ENCODE measurements at places on chromosomes 2 and 18.

- no peak overlapping the region for H3K27ac ChIP-seq
- H3K4me1 ChIP-seq, result no peaks in the 10 kb centered on the region
- H3K4me3 ChIP-seq, result no peak overlapping the region
- H3K36me3 ChIP-seq, result no peaks in the 10 kb centered on the region
- H3K27me3 ChIP-seq, result peaks cover 8% of the 10 kb centered on the region
Measured at GRCh38 chr2:11495844-11496681, 30.1 kb upstream of the E2F6 start.

- H3K4me3 ChIP-seq, result no peak overlapping the region
- DNase-seq, result no peak
- no peaks in the 10 kb centered on the region for H3K36me3 ChIP-seq
- no peak overlapping the region for H3K27ac ChIP-seq
- H3K4me1 ChIP-seq, result peaks cover 6% of the 10 kb centered on the region
Measured at GRCh38 chr18:45571714-45572113, 43.6 kb upstream of the SLC14A2 start.

DNA sequence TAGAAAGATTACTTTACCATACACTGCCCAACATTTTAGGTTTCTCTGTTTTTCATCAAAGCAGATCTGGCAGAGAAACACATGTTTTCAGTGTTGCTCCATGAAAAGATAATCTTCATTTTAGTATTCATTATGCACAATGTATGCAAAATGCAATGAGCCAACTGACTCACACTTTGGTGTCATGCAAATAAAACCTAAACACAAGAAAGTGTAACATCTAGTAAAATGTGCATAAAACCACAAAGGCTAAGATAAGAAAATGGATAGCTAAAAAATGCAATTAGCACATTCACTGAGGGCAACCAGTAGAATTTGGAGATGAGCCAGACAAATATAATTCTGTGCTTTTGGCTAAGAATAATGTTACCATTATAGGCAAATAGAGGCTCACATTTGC, 203.5 kb upstream of the UBE2E3 start:
- no peaks in the 10 kb centered on the region for H3K36me3 ChIP-seq
- no peak overlapping the region for H3K27ac ChIP-seq
- no peaks in the 10 kb centered on the region for H3K27me3 ChIP-seq
- no peaks in the 10 kb centered on the region for H3K4me1 ChIP-seq
- DNase-seq, result no peak

DNA sequence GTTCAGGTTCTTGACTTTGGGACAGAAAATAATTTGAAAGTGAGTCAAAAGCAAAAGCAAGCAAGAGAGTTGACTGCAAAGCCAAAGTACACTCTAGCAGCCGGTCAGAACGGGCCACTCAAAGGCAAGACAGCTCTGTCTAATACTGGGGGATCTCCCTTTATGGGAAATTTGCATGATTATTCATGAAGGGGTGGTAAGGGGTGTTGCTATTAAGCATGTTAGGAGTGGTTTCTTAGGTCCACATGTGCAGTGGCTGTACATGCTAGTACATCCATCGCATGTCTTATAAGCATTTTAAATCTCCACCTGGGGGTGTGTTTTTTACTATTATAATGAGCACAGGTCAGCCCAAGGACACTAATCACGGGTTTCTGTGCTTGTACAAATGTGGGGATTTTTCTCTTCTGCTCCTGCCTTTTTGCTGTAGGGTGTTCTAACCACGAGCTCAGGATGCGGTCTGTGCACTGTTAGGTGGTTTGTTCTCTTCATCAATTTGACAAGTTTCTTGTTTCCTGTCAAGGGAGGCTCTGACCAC, 60.2 kb upstream of the SPP2 start:
- no peak overlapping the region for H3K27ac ChIP-seq
- no peak for DNase-seq
- no peaks in the 10 kb centered on the region for H3K27me3 ChIP-seq
- no peaks in the 10 kb centered on the region for H3K36me3 ChIP-seq
- no peak overlapping the region for H3K4me3 ChIP-seq

DNA sequence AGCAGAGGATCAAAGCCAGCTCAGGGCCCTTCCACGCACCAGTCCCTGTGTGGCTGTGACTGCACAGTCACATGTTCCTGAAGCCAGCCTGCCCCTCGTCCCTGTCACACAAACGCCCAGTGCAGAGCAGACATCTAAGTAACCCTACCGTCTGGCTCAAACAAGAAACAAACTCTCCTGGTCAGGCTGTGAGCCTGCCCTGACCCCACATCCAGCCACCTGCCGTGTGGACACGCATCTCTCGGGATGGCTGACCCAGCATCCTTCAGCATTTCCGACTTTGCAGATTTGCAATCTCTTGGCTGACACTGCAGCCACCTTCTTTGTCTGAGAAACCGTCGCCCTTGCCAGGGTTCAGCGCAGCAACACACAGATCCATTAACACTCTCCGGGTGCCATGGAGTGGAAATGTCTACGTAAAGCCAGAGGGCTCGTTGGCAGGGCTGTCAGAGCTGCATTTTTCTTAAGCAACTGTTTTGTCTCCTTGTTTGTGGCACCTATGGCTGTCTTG, 82.3 kb upstream of the ASAP2 start:
- H3K36me3 ChIP-seq, result no peaks in the 10 kb centered on the region
- no peak overlapping the region for H3K4me3 ChIP-seq
- H3K27ac ChIP-seq, result no peak overlapping the region
- DNase-seq, result no peak

GRCh38 chr2:70708376-70709199, 59.4 kb downstream of the ADD2 start:
- no peaks in the 10 kb centered on the region for H3K4me1 ChIP-seq
- H3K4me3 ChIP-seq, result no peak overlapping the region
- H3K27ac ChIP-seq, result no peak overlapping the region
- peaks cover 3% of the 10 kb centered on the region for H3K27me3 ChIP-seq
- H3K36me3 ChIP-seq, result no peaks in the 10 kb centered on the region

DNA sequence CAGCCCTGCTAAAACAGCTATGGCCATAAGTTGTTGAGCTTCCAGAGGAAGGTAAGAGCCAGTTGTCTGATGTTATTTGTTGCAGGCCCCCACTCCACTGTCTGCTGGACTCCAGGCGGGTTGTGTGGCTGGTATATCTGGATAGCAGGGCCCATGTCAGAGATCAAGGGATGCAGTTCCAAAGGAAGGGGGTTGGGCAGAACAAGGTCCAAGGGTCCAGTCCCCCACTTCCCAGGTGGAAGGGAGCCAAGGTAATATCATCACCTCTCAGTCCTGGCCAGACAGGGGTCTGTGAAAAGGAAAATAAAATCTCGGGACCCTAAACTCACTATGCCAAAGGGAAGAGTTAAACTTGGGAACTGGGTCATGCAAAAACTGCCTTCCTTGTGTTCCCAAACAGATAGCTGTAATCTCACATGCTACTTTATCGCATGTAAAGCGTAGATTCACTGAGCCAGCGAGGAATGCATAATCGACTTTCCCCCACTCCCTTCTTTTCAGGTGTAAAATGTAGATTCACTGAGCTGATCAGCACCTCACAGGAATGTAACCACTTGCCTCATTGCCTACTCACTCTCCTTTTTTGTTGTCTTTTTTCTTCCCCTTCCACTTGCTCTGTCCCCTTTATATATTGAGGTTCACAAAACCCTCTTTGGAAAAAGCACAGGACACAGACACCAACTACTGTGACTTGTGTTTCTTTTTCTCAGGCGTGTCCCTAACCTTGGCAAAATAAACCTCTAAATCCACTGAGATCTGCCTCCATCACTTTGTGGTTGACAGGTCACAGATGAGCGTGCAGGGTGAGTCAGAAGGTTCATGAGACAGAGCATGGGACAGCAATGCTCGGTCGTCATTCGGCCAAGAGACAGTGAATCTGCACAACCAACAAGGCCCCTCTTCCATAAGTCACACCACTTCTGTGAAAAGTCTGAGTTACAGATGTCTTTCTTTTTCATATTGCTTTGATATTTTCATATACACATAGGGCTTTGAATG, 255.3 kb upstream of the SIX2 start:
- H3K27me3 ChIP-seq, result peaks cover 26% of the 10 kb centered on the region
- H3K4me1 ChIP-seq, result no peaks in the 10 kb centered on the region
- H3K36me3 ChIP-seq, result no peaks in the 10 kb centered on the region
- no peak overlapping the region for H3K27ac ChIP-seq
- H3K4me3 ChIP-seq, result no peak overlapping the region

GRCh38 chr18:26656431-26656943, 108.1 kb upstream of the KCTD1 start:
- peaks cover 21% of the 10 kb centered on the region for H3K4me1 ChIP-seq
- peak overlapping the region; percentile 38 for H3K4me3 ChIP-seq
- H3K27me3 ChIP-seq, result peaks cover 43% of the 10 kb centered on the region
- no peak for DNase-seq
- H3K27ac ChIP-seq, result no peak overlapping the region
- H3K36me3 ChIP-seq, result no peaks in the 10 kb centered on the region

DNA sequence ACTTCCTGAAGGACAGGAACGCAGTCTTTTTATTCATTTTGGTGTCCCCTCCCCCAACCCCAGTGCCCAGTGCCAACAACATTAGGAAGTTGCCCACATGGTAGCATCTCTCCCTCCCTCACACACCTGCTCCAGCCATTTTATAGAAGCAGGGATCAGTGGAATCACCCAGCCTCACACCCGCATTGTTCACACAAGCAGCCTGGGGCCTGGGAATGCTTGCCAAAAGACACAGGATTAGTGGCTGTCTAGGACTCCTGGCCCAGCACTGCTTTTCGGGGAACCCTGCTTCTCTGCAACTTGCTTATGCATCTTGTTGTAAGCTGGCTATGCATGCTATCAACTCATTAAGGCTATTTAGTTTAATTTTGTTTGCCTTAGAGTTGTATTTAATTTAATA, 17.9 kb downstream of the TMEM37 start:
- H3K36me3 ChIP-seq, result no peaks in the 10 kb centered on the region
- no peak for DNase-seq
- no peak overlapping the region for H3K27ac ChIP-seq
- no peaks in the 10 kb centered on the region for H3K4me1 ChIP-seq
- no peak overlapping the region for H3K4me3 ChIP-seq

DNA sequence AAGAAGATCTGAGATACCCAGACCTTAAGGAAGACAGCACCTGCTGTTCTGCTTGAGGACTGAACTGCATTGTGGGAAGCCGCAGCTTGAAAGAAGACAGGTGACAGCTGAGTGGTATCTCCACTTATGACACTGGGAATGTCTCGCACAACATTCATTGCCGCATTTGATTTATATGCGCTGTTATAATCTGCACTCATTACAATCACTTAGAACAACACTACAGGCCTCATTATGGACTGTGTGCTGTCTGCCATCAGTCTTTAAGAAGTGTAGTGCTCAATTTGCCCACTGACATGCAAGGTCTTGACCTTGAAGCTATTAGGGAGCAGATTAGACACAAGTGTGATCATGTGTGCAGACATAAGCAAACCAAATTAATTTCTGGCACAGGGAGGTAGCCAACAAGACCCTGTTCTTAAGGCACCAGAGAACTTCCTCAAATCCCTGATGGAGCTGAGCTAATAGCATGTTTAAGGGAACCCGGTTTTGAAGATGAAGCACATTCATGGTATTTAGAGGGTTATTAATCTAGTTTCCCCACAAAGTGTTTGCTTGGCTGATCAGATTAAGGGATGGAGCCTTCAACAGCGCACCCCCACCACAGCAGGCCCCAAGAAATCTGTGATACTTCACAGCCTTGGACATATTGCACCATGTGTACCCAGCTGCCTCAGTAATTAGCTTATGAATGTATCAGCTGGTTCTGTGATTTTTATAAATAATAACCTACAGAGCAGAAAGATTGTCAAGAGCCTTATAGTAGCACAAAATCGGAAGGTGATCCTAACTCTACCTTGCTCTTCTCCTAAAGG, 146.8 kb downstream of the SATB2 start:
- no peaks in the 10 kb centered on the region for H3K4me1 ChIP-seq
- no peak overlapping the region for H3K27ac ChIP-seq
- no peak for DNase-seq
- no peak overlapping the region for H3K4me3 ChIP-seq
- H3K36me3 ChIP-seq, result no peaks in the 10 kb centered on the region

GRCh38 chr2:239322416-239323086, 78.3 kb downstream of the HDAC4 start:
- H3K27me3 ChIP-seq, result no peaks in the 10 kb centered on the region
- no peak overlapping the region for H3K4me3 ChIP-seq
- H3K27ac ChIP-seq, result no peak overlapping the region
- peaks cover 12% of the 10 kb centered on the region for H3K4me1 ChIP-seq

DNA sequence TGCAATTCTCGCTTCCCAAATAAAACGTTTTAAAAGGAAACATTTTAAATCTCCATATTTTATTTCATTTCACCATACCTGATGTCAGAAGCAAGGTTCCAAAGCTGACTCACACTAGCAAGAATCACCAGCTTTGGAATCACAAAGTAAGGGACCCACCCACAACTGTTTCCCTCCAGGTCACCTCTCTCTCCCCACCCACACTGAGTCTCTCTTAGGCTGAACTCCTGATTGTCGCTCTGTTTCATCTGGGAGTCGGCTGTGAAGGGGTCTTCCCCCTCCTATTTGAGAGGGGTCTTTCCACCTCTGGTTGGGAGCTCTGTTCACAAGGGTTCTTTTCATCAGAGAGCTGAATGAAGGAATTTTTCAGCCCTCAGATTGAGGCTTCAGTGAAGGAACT, 128.1 kb downstream of the L3MBTL4 start:
- H3K36me3 ChIP-seq, result no peaks in the 10 kb centered on the region
- no peak overlapping the region for H3K4me3 ChIP-seq
- H3K27me3 ChIP-seq, result no peaks in the 10 kb centered on the region
- no peaks in the 10 kb centered on the region for H3K4me1 ChIP-seq

DNA sequence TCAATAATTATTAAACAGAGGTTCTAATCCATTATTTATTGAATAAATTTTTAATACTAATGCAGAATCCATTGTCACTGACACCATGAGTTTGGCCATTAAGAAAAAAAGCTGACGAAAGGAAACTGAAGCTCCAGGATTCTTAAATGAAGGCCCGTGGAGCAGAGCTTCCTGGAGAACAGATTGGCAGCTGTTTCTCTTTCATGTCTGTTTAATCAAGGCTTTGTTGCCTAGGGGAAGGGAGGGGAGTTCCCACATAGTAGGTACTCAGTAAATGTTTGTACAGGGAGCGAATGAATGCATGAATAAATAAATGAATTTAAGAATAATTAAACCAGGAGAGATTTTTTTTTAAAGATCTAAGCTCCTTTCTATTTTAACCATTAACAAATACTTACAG, 315.1 kb upstream of the KLHL29 start:
- H3K36me3 ChIP-seq, result no peaks in the 10 kb centered on the region
- H3K4me3 ChIP-seq, result no peak overlapping the region
- no peaks in the 10 kb centered on the region for H3K4me1 ChIP-seq
- no peak for DNase-seq

DNA sequence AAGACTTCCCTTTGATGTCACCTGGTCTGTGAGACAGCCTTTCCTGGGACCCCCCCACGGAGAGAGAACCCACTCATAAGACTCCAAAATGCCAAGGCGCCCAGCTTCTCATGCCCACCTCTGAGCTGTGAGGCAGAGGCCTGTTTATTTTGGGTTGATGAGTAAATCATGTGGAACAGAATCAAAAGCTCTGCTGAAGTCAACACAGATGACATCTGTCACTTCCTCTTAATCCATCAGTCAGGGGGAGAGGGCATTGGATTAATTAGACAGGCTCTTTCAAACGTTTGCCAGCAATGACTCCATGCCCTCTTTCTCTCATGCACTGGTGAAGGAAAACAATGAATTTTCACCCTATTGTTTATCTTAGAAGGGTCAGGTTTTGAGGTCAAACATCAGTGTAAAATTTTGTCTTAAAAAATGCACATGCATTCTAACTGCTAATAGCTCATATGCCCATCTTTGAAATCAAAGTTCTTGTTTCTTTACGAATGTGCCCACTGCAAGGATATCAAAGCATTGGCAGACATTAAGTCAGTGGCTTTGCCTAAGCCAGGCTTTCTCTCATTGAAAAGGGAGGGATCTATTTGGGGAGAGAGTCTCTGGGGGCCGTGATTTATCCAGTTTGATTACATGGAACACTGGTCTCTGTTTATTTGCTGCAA, 184.1 kb downstream of the ACKR3 start:
- H3K4me1 ChIP-seq, result peaks cover 27% of the 10 kb centered on the region
- no peak overlapping the region for H3K27ac ChIP-seq
- no peaks in the 10 kb centered on the region for H3K27me3 ChIP-seq
- H3K36me3 ChIP-seq, result no peaks in the 10 kb centered on the region
- no peak for DNase-seq
